ENCODE measurements at places on chromosomes 3 and 15. TPM values are rescaled to one million over a fixed set of nuclear protein-coding genes. Genes with fewer than 3 reads are reported as not detected.

The GOLGA8S gene
- not detected for total RNA-seq

The CFAP91 gene
- total RNA-seq = 7.7 TPM

The SPATA12 gene
- not detected for total RNA-seq

The LOXL1 gene
- 2.4 TPM for total RNA-seq

The KIF23 gene
- 6.5 TPM for total RNA-seq

The ACKR4 gene
- total RNA-seq = not detected

The RETNLB gene
- not detected for total RNA-seq

The TMPRSS7 gene
- total RNA-seq = 0.41 TPM

The MOBP gene
- 0.41 TPM for total RNA-seq

Measured in frontal cortex (tissue), 4 donors.